ENCODE measurements at places on chromosomes 2 and 18.

- DNase-seq = no peak
These were observed 176.0 kb downstream of the DIS3L2 start for GRCh38 chr2:232137356-232138147.

DNA sequence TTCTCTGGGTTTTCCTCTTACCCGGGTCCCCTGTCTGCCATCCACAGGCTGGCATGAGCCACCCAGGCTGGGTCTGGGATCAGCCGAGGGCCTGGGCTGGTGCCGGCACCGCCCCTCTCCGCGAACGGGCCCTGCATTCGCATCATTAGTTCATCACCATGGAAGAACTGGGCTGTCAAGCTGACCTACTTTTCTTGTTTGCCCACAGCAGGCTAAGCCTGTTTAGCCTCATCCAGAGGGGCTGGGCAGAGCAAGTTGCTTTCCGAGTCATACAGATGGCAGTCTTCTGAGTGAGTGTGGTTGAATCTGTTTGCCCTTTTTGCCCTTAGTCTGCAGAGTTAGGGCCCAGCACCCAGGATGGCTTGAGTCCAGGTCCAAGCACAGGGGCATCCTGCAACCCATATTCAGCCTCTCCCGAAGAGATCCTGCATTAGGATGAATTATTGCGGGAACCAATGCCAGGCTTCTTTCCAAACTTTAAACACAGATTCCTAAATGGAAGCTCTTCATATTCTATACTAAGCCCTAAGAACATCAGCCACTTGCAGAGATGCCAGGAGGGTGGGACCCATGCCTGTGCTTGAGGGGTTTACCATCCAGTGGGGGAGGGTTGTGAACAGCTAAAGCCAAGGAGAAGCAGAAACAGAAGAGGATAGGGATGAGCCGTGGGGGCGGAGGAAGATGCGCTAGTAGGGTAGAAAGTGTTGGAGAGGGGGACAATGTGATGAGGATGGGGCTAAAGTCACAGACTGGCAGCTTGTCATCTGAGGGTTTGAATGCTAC is 68.0 kb downstream of the NPAS2 start:
- no peak for DNase-seq

DNA sequence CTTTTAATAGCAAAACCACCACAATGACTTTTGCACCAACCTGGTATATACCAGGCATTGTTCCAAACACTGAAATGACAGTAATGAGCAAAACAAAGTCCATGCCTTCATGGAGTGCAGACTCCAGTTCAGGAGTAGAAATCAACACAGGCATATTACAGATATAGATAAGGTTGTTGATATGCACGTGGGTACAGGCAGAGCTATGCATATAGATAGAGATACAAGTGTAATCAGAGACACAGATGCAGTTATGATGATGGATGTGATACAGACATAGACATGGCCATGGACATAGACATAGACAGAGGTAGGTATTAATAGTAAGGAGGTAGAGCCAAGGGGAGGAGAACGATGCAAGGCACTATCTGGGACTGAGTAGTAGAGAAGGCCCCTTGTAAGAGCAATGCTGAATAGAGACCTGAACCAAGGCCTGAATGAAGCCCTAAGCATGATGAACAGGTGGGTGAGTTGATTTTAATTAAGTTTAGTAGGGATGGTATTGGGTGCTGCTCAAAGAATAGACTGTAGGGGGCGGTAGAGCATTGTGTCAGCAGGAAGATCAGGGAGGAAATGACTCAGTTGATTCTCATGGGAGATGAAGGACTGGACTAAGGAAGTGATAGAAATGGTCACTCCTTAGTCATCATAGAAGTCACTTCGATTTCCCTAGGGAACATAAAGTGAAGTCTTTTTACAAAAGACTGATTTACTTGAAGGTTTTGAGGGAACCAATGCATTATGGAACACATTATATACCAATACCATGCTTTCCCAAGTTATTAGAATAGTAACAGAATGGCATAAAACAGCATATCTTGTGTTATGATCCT is 39.4 kb downstream of the CMPK2 start:
- peak; percentile 30 for DNase-seq

DNA sequence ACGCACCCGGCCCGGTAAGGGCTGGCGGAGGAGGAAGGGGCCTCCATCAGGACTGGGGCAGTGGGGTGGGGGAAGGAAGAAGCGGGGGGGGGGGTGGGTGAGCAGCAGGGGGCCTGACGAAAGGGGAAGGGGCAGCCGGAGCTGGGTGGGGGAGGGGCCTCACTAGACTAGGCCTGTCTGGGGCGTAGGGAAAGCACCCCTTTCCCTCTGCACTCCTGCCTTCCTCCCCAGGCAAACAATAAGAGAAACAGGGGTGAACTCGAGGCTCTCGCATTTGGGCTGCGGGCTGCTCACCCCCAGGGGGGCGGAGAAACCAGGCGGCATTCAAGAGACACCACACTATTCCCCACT is 82.7 kb upstream of the POMC start:
- no peak for DNase-seq

GRCh38 chr2:209269024-209269423 is 154.8 kb upstream of the MAP2 start:
- no peak for DNase-seq

- DNase-seq = no peak
These were observed 160.3 kb downstream of the EN1 start for GRCh38 chr2:118687192-118687591.
